ENCODE measurements at places on chromosomes 1 and 21.

DNA sequence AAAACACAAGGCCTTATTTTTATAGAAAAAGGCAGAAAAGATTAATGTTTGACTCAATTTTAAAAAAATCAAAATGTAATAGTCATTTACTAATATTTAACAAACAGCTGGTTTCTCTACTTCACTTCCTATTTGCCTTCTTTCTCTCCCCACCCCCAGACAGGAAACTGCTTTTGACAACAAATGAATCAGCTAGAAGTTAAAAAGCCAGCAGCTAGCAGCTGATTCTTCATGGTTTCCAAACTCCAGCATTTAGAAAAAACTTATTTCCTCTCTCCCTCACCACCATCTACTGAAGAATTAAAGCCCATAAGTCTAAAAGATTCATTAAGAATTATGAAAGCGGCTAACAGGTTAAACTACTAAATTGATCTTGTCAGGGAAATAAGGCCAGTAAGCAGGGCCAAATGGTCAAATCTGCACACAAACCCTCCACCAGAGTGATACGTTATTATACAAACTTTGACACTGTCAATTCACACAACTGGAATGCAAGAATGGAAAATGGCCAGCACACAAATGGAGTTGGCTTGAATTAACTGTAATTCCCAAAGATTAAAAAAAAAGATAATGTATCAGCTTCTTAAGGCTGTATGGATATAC, 4.0 kb downstream of the WDR26 start:
- H3K27ac ChIP-seq: no peak overlapping the region
- no peak overlapping the region for H3K4me3 ChIP-seq
- H3K4me1 ChIP-seq: no peaks in the 10 kb centered on the region
- DNase-seq: no peak
- H3K27me3 ChIP-seq: no peaks in the 10 kb centered on the region

DNA sequence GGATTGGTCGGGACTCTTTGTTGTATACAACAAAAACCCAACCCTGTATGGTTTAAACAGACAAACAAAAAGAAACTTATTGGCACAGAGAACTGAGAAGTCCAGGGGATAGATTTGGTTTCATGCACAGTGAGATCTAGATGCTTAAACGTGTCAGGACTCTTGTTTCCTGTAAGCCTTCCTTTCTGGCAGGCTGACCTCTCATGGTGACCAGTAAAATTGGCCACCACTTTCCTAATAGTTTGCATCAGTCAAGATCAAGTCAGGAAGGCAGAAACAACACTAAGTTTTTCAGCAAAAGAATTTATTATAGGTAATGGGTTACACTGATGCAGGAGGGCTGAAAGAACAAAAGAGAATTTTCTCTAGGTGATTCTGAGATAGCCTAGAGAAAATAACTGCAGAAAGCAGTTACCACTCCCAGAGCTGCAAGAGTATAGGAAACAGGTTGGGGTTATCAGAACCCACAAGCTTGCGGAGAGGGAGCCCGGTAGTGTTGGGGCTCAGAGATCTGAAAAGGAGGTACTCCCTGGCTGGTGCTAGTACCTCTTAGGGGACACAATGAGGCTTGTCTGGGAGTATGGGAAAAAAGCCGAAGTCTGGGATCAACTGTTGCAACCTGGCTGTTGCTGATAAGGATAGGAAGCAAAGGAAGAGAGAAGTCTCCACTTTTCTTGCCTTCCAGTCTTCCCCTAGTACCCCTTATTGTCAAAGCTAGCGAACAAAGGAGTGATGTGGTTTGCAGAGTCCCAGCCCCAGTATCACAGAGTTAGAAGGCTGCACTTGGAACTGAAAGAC, 21.4 kb downstream of the CITED4 start:
- H3K4me1 ChIP-seq: no peaks in the 10 kb centered on the region
- no peak overlapping the region for H3K4me3 ChIP-seq
- H3K27me3 ChIP-seq: no peaks in the 10 kb centered on the region
- DNase-seq: no peak

- DNase-seq: no peak
- H3K4me3 ChIP-seq: peak overlapping the region; percentile 95
- no peaks in the 10 kb centered on the region for H3K4me1 ChIP-seq
- no peaks in the 10 kb centered on the region for H3K36me3 ChIP-seq
- no peaks in the 10 kb centered on the region for H3K27me3 ChIP-seq
These were observed 710 bp upstream of the PDXK start for GRCh38 chr21:43717967-43718871.

DNA sequence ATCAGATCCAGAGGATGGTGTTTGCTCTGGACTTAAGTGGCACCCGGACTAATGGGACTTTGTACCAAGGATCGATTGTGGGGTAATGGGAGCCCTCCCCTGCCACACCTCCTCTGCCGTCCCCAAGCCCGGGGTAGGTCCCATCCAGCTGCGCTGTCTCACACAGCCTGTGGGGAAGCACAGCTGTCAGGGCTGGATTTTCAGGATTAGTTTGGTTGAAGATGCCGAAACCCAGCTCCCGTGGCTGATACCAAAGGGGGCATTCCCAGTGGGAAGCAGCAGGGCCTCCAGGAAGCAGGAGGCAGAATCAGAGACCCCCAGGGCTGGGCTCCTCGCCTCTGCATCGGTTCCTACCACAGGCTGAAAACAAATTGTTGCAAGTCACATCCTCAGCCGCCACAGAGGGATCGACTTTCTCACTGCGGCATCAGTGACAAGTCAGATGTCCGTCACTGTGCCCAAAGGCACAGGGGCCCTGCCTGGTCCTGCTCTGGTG, 59.7 kb downstream of the MATN1 start:
- no peaks in the 10 kb centered on the region for H3K36me3 ChIP-seq
- no peak for DNase-seq
- H3K4me1 ChIP-seq: peaks cover 6% of the 10 kb centered on the region
- H3K27ac ChIP-seq: no peak overlapping the region

DNA sequence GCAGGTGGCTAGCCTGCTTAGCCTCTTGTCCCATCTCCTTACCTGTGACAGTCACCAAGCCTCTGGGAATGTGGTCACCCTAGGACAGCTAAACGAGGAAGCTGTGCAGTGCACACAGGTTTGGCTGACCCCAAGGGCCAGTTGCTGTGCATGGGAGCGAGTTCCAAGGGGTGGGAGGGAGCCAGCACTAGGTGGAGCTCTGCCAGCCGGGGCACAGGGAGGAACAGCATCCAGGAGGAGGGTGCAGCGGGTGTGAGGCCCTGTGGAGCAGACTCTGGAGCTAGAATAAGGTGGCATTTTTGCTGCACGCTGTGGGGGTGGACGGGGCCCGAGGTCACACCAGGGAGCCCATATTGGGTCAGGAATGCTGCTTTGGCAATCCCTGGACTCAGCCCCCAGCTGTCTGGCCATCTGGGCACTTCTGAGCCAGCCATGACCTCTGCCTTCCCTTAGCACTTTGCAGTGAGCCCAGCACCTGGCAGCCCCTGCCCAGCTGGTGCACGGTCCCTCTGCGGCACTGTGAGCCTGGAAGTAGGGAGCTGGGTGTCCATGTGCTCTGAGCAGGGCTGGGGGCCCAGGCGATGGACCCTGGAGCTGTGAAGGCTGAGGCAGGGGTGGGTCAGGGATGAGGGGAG, 8.7 kb downstream of the PDXK start:
- no peak overlapping the region for H3K27ac ChIP-seq
- H3K4me1 ChIP-seq: peaks cover 2% of the 10 kb centered on the region
- H3K27me3 ChIP-seq: no peaks in the 10 kb centered on the region
- no peaks in the 10 kb centered on the region for H3K36me3 ChIP-seq

GRCh38 chr1:42963378-42964043, 4.8 kb upstream of the SLC2A1 start:
- no peaks in the 10 kb centered on the region for H3K27me3 ChIP-seq
- peak overlapping the region; percentile 1 for H3K27ac ChIP-seq
- H3K4me1 ChIP-seq: peaks cover 16% of the 10 kb centered on the region

- H3K27ac ChIP-seq: no peak overlapping the region
- no peaks in the 10 kb centered on the region for H3K27me3 ChIP-seq
- no peaks in the 10 kb centered on the region for H3K4me1 ChIP-seq
- no peak overlapping the region for H3K4me3 ChIP-seq
- no peak for DNase-seq
These were observed 2.6 kb upstream of the ABCB10 start for GRCh38 chr1:229561141-229561540.

GRCh38 chr1:184118046-184118445, 66.5 kb downstream of the TSEN15 start:
- H3K4me3 ChIP-seq: no peak overlapping the region
- H3K36me3 ChIP-seq: no peaks in the 10 kb centered on the region
- no peak for DNase-seq
- H3K27ac ChIP-seq: no peak overlapping the region

DNA sequence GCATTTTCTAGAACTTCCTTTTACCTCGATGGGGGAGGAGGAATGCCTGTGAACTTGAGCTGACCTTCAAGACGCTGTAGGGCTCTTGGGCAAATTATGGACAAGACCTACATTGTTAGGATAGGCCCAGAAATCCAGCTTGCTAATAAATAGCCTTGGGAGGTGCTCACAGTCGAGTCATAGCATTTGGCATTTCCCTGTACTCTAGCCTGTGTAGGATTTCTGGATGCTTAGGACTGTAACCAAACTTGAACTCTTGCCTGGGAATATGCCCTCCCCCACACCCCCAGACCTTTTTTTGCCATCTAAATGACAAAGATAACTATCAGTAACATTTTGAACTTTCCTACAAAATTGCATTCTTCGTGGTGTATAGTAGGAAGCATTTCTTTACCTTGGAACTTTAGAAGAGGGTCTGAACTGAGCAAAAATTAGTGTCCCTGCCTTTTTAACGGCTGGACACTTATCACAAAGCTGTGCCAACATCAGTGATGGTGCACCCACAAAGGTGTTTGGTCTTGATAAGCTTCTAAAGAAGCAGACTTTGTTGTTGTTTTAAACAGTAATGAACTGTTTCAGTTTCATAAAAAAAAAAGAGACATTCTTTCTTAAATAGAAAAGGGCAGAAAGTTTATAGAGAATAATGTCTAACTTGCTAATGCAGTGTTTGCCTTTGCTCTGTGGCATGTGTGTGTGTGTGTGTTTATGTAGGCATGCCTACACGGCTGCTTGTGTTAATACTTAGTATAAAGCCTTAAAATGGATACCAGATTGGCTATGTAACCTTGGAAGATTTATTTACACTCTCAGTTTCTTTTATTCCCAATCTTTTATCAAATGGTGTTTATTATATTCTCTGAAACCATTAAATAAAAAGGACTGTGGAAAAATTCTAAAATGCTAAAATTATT, 88.2 kb downstream of the NFIA start:
- no peaks in the 10 kb centered on the region for H3K36me3 ChIP-seq
- H3K27me3 ChIP-seq: no peaks in the 10 kb centered on the region
- no peaks in the 10 kb centered on the region for H3K4me1 ChIP-seq
- no peak overlapping the region for H3K4me3 ChIP-seq

DNA sequence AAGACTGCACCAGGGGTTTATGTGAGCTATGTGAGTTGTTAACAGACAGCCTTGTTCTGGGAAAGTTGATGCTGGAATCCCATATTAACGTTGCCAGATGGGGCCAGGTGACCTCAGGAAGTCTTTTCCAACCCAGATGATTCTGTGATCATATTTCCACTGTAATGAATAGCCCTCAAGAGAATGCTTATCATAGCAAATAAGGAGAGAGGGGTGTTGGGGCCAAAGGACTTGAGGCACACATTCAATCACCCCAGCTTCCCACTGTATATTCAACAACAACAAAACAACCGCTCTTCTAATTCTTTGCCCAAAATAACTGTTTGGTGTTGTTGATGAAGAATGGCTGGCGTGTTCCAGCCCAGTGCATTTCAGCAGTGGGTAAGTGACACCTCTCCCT, 14.1 kb downstream of the ZNF697 start:
- no peak overlapping the region for H3K27ac ChIP-seq
- H3K4me3 ChIP-seq: no peak overlapping the region
- no peaks in the 10 kb centered on the region for H3K36me3 ChIP-seq
- no peak for DNase-seq
- H3K4me1 ChIP-seq: no peaks in the 10 kb centered on the region

DNA sequence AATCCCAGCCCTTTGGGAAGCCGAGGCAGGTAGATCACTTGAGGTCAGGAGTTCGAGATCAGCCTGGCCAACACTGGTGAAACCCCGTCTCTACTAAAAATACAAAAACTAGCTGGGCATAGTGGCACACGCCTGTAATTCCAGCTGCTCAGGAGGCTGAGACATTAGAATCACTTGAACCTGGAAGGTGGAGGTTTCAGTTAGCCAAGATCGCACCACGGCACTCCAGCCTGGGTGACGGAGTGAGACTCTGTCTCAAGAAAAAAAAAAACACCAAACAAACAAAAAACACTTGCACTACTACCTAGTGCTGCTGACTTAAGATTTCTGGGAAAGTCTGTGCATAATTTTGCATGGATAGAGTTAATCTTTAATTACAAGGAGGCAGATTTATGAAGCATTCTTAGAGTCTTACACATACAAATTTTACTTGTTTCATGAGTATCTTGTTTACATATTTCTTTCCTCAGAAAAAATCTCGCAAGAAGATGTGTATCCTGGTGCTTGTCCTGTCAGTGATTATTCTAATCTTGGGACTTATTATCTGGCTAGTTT, 8.7 kb upstream of the PPP1R8 start:
- H3K4me1 ChIP-seq: no peaks in the 10 kb centered on the region
- H3K36me3 ChIP-seq: peaks cover 2% of the 10 kb centered on the region
- no peaks in the 10 kb centered on the region for H3K27me3 ChIP-seq
- no peak overlapping the region for H3K27ac ChIP-seq
- H3K4me3 ChIP-seq: no peak overlapping the region

- H3K27ac ChIP-seq: no peak overlapping the region
- H3K36me3 ChIP-seq: no peaks in the 10 kb centered on the region
- DNase-seq: no peak
- no peak overlapping the region for H3K4me3 ChIP-seq
- no peaks in the 10 kb centered on the region for H3K4me1 ChIP-seq
These were observed 65.3 kb upstream of the PPP2R5A start for GRCh38 chr1:212219679-212220463.

DNA sequence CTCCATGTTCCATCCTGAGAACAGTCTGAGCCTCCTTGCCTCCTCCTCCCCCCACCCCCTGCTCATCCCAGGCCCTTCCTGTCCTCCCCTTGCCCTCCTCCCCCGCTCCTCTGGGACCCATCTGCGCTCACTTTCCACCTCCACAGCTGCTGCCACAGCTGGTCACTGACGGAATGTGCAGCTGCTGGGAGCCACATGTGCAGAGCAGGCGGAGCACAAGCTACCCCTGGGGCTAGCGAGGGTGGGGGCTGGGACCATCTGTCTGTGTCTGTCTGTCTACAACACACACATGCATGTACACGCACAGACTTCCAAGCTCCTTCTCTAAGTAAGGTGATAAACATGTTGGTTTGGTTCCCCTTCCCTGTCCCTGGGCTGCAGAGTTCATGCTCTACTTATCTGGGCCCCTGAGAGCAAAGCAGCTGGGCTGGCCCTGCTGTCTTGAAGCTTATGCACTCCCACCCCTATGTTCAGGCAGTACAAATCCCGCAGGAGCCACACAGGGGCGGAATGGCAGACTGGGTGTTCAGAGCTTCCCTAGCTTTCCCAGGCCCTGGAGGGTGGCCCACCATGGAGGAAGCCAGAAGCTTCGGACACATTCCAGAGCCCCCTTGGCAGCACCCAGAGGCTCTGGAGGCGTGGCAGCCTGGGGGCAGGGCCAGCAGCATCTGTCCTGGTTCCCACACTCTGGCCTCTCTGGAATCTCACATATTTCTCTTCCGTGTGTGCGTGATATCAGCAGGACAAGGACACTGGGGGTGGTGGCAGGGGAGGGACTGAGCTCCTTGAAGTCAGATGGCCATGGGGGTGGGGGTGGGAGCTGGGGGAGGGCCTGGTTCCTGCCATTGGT, 7.0 kb upstream of the HEYL start:
- no peak for DNase-seq
- H3K36me3 ChIP-seq: no peaks in the 10 kb centered on the region
- H3K4me1 ChIP-seq: peaks cover 4% of the 10 kb centered on the region
- no peaks in the 10 kb centered on the region for H3K27me3 ChIP-seq
- no peak overlapping the region for H3K27ac ChIP-seq
- H3K4me3 ChIP-seq: no peak overlapping the region
